Osteoblast (primary cell): ENCODE measurements at places on chromosomes 4 and X.

DNA sequence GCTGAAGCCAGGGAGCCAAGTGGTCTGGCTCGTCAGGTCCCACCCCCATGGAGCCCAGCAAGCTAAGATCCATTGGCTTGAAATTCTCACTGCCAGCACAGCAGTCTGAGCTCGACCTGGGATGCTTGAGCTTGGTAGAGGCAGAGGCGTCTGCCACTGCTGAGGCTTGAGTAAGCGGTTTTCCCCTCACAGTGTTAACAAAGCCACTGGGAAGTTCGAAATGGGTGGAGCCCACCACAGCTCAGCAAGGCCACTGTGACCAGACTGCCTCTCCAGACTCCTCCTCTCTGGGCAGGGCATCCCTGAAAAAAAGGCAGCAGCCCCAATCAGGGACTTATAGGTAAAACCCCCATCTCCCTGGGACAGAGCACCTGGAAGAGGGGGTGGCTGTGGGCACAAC, 353.8 kb downstream of the NAP1L3 start:
- H3K27me3 ChIP-seq: no peaks in the 10 kb centered on the region
- H3K4me1 ChIP-seq: no peaks in the 10 kb centered on the region
- no peak overlapping the region for H3K4me3 ChIP-seq
- no peak for DNase-seq
- no peaks in the 10 kb centered on the region for H3K36me3 ChIP-seq
- H3K27ac ChIP-seq: no peak overlapping the region

GRCh38 chr4:114137984-114138383, 158.5 kb upstream of the ARSJ start:
- H3K36me3 ChIP-seq: no peaks in the 10 kb centered on the region
- H3K27ac ChIP-seq: no peak overlapping the region
- peaks cover 8% of the 10 kb centered on the region for H3K4me1 ChIP-seq

DNA sequence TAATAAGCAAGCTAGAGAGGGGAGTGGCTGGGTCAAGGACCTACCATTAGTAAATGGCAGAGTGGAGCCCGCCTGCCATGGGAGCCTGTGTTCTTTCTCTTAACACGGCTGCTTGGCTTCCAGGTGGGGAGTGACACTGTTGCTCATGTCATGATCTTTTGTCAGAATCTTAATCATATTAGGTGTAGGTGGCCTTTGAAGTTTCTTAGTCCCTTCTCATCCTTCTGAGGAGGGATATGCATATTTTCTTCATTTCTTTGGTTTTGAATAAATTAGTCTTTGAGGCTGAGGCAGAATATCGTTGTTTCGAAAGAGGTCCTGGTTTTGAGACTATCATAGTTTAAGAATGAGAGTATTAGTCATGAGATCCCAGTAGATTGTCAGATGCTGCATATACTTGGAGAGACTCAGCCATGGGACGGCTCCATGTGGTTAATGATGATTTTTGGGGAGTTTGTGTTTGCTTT, 28.9 kb downstream of the SNX25 start:
- H3K27ac ChIP-seq: peak overlapping the region; percentile 74
- H3K4me3 ChIP-seq: no peak overlapping the region
- no peaks in the 10 kb centered on the region for H3K36me3 ChIP-seq
- no peaks in the 10 kb centered on the region for H3K27me3 ChIP-seq
- H3K4me1 ChIP-seq: peaks cover 33% of the 10 kb centered on the region
- peak; percentile 94 for DNase-seq

- no peak for DNase-seq
- H3K36me3 ChIP-seq: no peaks in the 10 kb centered on the region
- H3K27me3 ChIP-seq: no peaks in the 10 kb centered on the region
Observed at GRCh38 chrX:1323315-1323714, 13.3 kb upstream of the IL3RA start.

- DNase-seq: no peak
- H3K4me1 ChIP-seq: no peaks in the 10 kb centered on the region
- H3K27me3 ChIP-seq: no peaks in the 10 kb centered on the region
- no peak overlapping the region for H3K4me3 ChIP-seq
- H3K27ac ChIP-seq: no peak overlapping the region
Observed at GRCh38 chr4:61374447-61374891, 174.3 kb downstream of the ADGRL3 start.

DNA sequence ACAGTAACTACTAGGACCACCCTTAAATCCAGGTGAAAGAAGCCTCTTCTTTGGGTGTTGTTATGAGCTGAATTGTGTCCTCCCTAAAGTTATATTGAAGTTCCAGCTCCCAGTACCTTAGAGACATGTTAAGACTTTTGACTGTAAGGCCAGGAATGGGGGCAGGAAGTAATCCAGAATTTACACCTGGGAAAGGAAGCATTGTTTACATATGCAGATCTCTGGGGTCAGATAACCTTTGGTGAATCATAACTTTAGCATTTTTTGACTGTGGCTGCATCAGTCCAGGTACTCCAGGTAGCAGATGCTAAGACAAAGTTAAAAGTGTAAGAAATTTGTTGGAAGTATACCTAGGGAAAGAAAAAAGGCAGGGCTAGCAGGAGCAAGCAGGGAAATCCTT, 104.9 kb upstream of the CENPE start:
- no peak for DNase-seq
- H3K27ac ChIP-seq: no peak overlapping the region
- no peaks in the 10 kb centered on the region for H3K4me1 ChIP-seq
- no peaks in the 10 kb centered on the region for H3K27me3 ChIP-seq
- H3K36me3 ChIP-seq: no peaks in the 10 kb centered on the region

DNA sequence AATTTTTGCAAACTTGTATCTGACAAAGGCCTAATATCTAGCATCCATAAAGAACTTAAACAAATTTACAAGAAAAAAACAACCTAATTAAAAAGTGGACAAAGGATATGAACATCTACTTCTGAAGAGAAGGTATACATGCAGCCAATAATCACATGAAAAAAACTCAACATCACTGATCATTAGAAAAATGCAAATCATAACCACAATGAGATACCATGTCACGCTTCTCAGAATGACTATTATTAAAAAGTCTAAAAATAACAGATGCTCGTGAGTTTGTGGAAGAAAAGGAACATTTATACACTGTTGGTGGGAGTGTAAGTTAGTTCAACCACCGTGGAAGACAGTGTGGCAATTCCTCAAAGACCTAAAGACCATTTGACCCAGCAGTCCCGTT, 24.0 kb downstream of the CEP44 start:
- no peak for DNase-seq
- H3K36me3 ChIP-seq: peaks cover 4% of the 10 kb centered on the region
- H3K27ac ChIP-seq: no peak overlapping the region
- H3K27me3 ChIP-seq: no peaks in the 10 kb centered on the region

DNA sequence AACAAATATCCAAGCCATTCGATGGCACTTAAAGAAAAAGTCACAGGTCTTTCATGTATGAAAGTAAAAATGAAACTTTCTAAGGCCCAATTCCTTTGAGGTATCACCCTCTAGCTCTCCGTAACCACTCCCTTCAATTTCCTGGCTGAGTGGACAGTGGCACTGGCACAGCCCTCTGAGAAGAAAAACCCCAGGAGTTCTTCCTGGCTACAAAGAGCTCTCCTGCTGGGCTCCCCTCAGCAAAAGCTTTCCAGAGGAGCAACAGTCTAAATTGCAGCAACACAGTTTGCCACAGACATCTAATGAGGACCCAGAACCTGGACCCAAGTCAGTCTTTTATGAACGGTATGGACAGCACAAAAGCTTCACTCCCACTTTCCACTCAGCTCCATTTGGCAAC, 71.8 kb downstream of the FUNDC1 start:
- no peaks in the 10 kb centered on the region for H3K36me3 ChIP-seq
- no peak overlapping the region for H3K4me3 ChIP-seq
- no peak overlapping the region for H3K27ac ChIP-seq
- no peak for DNase-seq

- H3K4me1 ChIP-seq: no peaks in the 10 kb centered on the region
- H3K4me3 ChIP-seq: no peak overlapping the region
- no peaks in the 10 kb centered on the region for H3K36me3 ChIP-seq
Observed at GRCh38 chr4:8640816-8641215, 48.3 kb downstream of the CPZ start.

GRCh38 chr4:41177016-41177415, 37.3 kb downstream of the APBB2 start:
- H3K27ac ChIP-seq: peak overlapping the region; percentile 84
- H3K36me3 ChIP-seq: no peaks in the 10 kb centered on the region
- no peak for DNase-seq

DNA sequence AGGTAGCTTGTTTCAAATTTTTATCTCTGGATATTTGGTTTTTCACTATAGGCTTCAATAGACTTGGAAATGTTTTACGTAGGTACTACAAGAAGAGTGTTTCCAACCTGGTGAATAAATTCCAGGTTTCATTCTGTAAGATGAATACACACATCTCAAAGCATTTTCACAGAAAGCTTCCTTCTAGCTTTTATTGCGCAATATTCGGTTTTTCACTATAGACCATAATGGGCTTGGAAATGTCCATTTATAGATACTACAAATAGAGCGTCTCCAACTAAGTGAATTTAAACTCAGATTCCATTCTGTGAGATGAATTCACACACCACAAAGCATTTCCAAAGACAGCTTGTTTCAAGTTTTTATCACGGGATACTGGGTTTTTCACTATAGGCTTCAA, 857.7 kb upstream of the HS3ST1 start:
- no peaks in the 10 kb centered on the region for H3K4me1 ChIP-seq
- DNase-seq: no peak
- H3K27ac ChIP-seq: no peak overlapping the region

GRCh38 chrX:139086246-139086645, 374.7 kb upstream of the FGF13 start:
- no peaks in the 10 kb centered on the region for H3K36me3 ChIP-seq
- H3K4me3 ChIP-seq: no peak overlapping the region
- H3K27me3 ChIP-seq: no peaks in the 10 kb centered on the region
- DNase-seq: no peak
- H3K27ac ChIP-seq: no peak overlapping the region

GRCh38 chr4:46388857-46389256, 1.1 kb downstream of the GABRA2 start:
- no peaks in the 10 kb centered on the region for H3K4me1 ChIP-seq
- H3K36me3 ChIP-seq: no peaks in the 10 kb centered on the region

DNA sequence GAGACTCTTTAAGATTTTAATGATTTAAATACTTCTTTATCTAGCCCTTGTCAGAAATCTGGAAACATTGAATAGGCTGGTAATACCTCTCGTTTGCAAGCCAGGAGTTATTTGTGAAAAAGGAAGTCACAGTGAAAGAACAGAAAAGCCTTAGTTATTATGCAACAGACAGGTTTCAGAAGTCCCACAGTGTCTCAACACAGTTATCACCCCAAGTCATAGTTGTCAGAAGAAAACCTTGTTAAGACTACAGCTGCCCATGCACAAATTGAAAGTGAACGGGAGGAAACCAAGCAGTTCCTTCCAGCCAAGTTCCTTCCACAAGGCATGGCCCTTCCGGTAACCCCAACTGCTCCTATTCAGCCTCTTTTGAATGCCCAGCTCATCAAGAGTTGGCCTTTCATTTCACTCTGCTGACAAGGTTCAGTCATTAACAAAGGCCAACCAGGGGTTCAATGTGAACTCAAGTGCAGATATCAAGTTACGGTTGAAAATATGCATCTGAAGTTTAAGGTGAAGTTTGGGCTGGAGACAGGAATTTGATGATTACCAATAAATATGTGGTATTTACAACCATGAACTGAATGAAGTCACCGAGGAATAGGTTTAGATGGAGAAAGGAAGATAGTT, 15.6 kb downstream of the ALPK1 start:
- peak; percentile 73 for DNase-seq
- no peak overlapping the region for H3K27ac ChIP-seq
- H3K4me3 ChIP-seq: no peak overlapping the region

DNA sequence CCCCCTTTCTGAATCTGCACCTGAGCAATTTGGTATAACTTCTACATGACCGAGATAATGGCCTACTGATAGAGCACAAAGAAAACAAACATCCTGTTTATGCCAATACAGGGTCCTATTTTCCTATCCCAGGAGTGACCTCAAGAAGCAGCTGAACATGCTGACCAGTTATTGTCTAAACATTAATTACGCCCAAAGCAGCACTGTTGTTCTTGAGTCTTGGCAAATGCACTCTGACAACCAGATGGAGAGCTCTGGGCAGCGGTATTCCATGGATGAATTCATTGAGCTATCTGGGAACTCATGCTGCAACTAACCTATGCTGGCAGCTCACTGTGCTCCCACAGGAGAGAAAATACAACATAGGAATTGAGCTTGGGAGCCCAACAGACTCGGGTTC, 52.6 kb downstream of the PCYT1B start:
- H3K4me1 ChIP-seq: no peaks in the 10 kb centered on the region

GRCh38 chr4:11297627-11298026, 131.1 kb downstream of the HS3ST1 start:
- no peaks in the 10 kb centered on the region for H3K36me3 ChIP-seq
- H3K27ac ChIP-seq: no peak overlapping the region
- no peak for DNase-seq
- no peak overlapping the region for H3K4me3 ChIP-seq
- no peaks in the 10 kb centered on the region for H3K4me1 ChIP-seq
- H3K27me3 ChIP-seq: no peaks in the 10 kb centered on the region

DNA sequence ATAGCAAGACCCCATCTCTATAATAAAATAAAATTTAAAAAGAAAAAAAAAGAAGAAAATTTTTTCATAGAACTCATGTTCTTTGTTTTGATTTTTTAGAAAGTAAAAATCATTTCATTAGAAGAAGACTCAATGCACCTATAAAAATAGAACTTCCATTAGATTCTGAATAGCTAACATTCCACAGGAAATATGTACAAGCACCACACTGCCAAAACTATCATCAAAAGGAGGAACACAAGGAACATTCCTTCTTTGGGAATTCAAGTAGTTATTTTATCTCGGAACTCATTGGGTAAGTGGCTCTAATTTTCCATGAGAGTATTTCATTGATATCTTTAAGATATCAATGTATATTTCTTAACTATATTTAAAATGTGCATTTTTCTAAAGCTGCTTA, 157.6 kb downstream of the CAMK2D start:
- H3K36me3 ChIP-seq: peaks cover 18% of the 10 kb centered on the region
- H3K4me3 ChIP-seq: no peak overlapping the region
- H3K4me1 ChIP-seq: peaks cover 18% of the 10 kb centered on the region

DNA sequence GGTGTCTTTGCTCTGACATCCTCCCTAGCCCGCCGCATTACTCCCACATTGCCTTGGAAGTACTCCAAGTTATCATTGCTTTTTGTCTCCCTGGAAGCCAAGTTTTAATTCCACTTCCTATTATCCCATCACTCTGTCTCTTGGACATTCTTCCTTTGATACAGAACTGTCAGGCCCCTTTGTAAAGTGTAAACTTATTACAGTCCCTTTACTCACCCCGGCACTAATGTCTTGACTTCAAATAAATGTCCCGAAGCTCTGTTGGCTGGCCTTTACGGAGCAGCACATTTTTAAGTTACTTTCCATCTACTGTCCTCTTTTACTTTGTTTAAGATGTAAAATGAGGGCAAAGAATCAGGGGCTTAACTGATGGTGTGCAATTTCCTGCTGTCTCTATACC, 223.5 kb upstream of the IGFBP7 start:
- H3K4me1 ChIP-seq: no peaks in the 10 kb centered on the region
- no peak overlapping the region for H3K27ac ChIP-seq
- no peak overlapping the region for H3K4me3 ChIP-seq
- H3K27me3 ChIP-seq: peaks cover 3% of the 10 kb centered on the region
- H3K36me3 ChIP-seq: no peaks in the 10 kb centered on the region
- no peak for DNase-seq

GRCh38 chrX:65630771-65631170, 36.7 kb upstream of the MSN start:
- H3K4me3 ChIP-seq: no peak overlapping the region
- H3K4me1 ChIP-seq: peaks cover 7% of the 10 kb centered on the region
- H3K36me3 ChIP-seq: no peaks in the 10 kb centered on the region
- no peak overlapping the region for H3K27ac ChIP-seq

- DNase-seq: no peak
- H3K36me3 ChIP-seq: no peaks in the 10 kb centered on the region
- H3K4me3 ChIP-seq: peak overlapping the region; percentile 78
- peak overlapping the region; percentile 70 for H3K27ac ChIP-seq
Observed at GRCh38 chrX:16870862-16871815, 977 bp upstream of the RBBP7 start.

- H3K27ac ChIP-seq: no peak overlapping the region
Observed at GRCh38 chr4:122150931-122151330, 1.2 kb upstream of the BLTP1 start.
